ENCODE measurements at places on chromosomes 1 and 21. TPM values are rescaled to one million over a fixed set of nuclear protein-coding genes. Genes with fewer than 3 reads are reported as not detected.

OR2G6 gene
- total RNA-seq = not detected

OXCT2 gene
- not detected for total RNA-seq

TCHHL1 gene
- total RNA-seq = not detected

TTC34 gene
- 1.9 TPM for total RNA-seq

LCE1B gene
- total RNA-seq = not detected

CFAP141 gene
- total RNA-seq = not detected
